ENCODE measurements at places on chromosomes 12 and 14. TPM values are rescaled to one million over a fixed set of nuclear protein-coding genes. Genes with fewer than 3 reads are reported as not detected.
A peak's percentile ranks its signal among the peaks of the same experiment; 100 is the strongest.

GRCh38 chr12:3203713-3204112 is 126.5 kb downstream of the TSPAN9 start:
- DNase-seq = no peak

The GSC gene
- total RNA-seq = not detected

The BAZ1A gene
- total RNA-seq = 33.3 TPM

- DNase-seq = no peak
These were observed 24.9 kb downstream of the CRACR2A start for GRCh38 chr12:3727877-3728632.

The TPPP2 gene
- not detected for total RNA-seq

GRCh38 chr12:112362310-112362709 is 19.9 kb downstream of the HECTD4 start:
- no peak for DNase-seq

The STXBP6 gene
- total RNA-seq = 34.3 TPM

DNA sequence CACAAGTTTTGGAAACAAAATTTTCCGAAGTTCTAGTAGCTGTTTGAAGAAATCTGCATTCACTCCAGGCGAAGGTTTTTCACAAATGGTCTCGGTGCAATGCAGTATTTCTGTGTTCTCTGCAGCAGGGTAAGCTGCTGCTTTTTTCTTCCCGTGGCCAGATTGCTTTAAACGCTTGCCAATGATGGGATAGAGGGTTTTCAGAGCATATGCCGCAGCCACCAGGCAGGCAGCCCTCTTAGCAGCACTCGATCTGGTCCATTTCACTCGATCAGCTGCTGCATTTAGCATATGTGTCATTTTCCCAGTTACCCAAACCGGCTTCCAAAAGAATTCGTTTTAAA is 315 bp downstream of the ABCD2 start:
- no peak for DNase-seq

DNA sequence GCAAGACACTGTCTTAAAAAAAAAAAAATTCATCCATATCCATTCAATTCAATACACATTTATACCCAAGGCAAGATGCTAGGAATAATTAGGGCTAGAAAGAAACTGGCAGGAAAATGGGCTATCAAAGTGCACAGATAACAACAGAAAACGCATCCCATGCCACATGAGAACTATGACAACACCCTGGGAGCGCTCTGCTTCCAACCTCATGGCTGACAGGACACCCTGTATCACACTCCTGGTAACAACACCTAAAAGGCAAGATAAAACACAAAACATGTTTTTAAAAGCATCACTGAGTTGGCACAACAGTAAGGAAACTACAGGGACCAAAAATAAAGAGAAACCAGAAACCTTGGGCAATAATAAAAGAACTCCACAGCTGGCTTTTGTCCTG is 54.9 kb downstream of the ZFYVE21 start:
- DNase-seq = no peak

DNA sequence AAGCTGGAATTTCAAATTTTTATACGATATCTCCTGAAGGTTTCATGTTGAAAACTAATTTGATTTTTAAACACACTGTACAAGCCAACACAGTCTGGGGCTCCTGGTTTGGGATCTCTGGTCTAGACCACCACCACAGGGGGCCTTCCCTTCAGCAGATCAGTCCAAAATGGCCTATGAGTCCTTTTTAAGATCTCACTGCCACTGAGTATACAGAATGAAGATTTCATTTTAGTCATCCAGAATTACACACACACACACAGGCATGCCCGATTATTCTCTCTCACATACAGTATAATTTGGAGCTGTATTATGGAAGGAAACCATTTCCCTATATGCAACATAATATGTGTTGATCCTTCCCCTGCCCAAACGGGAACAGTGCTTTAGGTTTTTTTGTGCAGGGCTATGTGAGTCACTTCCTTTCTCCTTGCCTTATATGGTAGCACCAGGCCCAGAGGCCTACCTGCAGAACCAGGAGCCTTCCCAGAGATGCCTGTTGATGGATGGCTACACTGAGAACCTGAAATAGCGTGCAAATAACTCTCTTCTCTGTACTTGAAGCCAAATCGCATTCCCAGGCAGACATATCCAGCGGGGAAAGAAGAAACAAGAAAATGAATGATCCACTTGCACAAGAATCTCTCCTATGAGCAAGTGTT is 28.1 kb upstream of the WNK1 start:
- DNase-seq = no peak

GRCh38 chr14:104897330-104898194 is 27.1 kb upstream of the PLD4 start:
- no peak for DNase-seq

- peak; percentile 54 for DNase-seq
These were observed 319.4 kb downstream of the KCNC2 start for GRCh38 chr12:74890237-74890599.

- DNase-seq = no peak
These were observed 160.5 kb downstream of the KITLG start for GRCh38 chr12:88419794-88420193.

DNA sequence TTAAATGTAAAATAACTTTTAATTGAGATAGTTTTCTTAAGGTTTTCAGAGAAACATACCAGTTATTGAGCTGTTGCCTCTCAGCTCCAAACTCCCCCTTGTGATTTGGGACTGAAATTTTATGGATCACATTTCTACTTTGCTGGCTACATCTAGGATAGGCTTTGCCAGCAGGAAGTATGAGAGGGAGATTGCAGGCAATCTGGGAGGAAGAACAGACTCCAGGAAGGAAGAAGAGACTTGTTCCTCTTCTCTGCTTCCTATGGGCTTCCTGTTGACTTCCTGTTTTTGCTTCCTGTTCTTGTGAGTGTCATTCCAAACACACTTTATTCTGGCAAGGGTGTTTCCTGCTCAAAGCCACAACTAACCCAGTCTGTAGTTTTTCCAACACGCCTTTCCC is 312.9 kb downstream of the ITPR2 start:
- no peak for DNase-seq

The CCDC175 gene
- not detected for total RNA-seq

DNA sequence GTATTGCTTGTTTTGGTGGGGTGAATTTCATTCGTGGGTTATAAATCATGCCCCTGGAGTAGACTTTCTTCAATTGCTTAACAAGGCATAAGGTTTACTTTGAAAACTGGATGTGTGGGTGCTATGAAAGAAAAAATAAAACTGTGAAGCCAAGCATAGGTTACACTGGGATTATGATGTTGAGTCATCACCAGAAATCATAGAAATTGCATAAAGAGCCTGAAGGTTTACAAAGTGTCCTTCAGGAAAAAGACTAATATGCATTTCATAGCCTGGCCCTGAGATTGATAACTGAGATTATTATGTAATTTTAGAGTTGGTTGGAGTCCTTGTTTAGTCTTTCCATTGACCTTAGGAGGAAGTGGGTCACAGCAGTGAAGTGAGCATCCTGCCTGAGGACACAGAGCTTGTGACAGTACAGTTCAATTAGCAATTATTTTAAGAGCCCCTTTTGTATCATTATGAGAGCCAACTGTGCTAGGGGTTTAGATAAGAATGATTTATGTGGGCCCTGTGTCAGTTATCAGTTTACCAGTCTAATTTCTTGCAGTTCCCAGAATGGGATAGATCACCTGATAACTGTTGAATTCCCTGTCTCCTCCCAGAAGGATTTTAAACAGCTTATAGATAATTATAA is 13.6 kb downstream of the LRRK2 start:
- DNase-seq = peak; percentile 77

- DNase-seq = peak; percentile 57
These were observed 438.4 kb upstream of the OR4E1 start for GRCh38 chr14:22112004-22112403.

DNA sequence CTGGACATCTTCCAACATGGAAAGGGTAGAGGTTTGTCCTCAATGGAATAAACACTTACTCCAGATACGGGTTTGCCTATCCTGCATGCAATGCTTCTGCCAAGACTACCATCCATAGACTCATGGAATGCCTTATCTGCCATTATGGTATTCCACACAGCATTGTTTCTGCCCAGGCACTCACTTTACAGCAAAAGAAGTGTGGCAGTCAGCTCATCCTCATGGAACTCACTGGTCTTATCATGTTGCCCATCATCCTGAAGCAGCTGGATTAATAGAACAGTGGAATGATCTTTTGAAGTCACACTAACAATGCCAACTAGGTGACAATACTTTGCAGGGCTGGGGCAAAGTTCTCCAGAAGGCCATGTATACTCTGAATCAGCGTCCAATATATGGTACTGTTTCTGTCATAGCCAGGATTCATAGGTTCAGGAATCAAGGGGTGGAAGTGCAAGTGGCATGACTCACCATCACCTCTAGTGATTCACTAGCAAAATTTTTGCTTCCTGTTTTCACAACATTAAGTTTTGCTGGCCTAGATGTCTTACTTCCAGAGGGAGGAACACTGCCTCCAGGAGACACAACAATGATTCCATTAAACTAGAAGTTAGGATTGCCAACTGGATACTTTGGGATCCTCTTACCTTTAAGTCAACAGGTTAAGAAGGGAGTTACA is 140.4 kb downstream of the SLC35F4 start:
- DNase-seq = no peak

GRCh38 chr12:1470051-1470450 is 124.3 kb downstream of the FBXL14 start:
- no peak for DNase-seq

The CISTR gene
- total RNA-seq = not detected

DNA sequence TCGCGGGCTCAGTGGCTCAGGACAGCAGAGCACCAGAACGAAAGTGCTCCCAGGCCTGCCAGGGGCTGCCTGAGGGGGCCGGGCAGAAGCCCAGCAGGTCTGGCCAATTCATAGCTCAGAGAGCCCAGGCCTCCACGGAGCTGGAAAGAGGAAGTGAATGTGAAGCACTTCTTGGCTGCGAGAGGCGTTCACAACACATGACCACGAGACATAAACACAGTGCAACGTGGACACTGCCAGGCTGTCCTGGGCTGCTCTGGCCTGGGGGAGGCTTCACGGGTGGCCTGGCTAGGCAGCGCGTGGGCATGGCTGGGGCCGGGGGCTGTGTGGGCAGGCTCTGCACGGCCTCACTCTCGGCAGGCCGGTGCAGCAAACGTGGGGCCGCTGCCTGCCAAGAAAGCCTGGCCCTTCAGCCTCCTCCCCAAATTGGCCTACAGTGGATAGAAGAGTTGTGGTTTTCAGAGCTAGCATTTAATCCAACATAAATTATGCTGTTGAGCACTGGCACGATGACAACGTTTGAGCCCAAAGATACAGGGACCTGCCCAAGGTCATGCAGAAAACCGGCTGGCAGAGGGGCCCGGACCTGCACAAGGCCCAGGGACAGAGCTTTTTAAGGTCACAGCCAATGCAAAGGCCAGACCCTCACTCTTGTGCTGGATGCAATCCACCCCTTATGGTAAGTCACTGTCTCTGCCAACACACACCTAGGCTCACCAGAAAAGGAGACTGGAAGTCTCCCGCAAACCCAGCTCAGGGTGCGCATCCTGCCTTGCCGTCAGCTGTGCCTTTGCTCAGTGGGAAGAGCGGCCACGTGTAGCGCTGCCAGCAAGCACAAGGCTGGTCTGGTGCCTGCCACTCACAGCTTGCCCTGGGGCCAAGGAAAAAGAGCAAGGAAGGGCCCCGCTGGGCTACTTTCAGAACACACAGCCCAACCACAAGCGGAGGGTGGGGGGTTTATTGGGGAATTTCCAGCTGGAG is 8.6 kb downstream of the SLC25A29 start:
- DNase-seq = peak; percentile 61

The FAM186B gene
- 0.95 TPM for total RNA-seq

GRCh38 chr12:123271001-123271668 is 521 bp downstream of the CDK2AP1 start:
- peak; percentile 58 for DNase-seq

GRCh38 chr12:83057436-83057835 is 370.7 kb downstream of the TMTC2 start:
- no peak for DNase-seq

GRCh38 chr12:70049596-70050360 is 193.5 kb upstream of the CNOT2 start:
- DNase-seq = no peak

- DNase-seq = no peak
These were observed 20.7 kb downstream of the PHLDA1 start for GRCh38 chr12:76010732-76011458.

- DNase-seq = no peak
These were observed 226.7 kb downstream of the GXYLT1 start for GRCh38 chr12:41917938-41918341.

DNA sequence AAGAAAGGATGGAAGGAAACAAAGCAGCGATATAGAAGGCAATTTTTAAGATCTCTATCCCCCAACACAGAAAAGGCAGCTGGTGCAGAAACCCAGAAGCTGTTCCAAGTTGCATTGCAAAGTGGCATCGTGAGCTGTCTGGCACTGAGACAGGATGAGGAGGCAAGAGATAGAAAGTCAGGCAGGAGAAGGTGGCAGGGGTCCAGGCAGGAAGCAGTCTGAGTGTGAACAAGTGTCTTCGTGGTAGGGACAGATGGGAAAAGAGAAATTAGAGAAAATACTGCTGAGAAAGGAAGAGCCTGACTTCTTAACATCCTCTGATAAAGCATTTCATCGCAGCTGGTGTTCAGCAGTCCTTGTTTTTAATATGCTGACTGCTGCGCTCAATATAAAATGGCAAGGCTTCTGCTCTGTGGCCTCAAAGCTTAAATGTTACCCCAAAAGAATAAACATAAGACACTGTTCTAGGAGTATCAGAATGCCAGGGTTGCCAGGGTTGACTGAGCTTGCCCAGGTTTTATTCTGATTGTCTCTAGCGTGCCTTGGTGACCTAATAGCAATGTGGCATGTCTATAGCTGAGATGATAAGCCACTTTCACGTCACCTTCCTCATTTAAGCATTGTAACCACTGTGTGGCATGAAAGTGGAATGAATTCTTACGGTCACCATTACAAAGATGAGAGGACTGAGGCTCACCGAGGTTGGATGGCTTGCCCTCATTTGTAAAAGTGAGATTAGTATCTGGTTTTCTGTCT is 397.6 kb downstream of the NUAK1 start:
- DNase-seq = no peak

The LRP1 gene
- 4.2 TPM for total RNA-seq

GRCh38 chr12:57233357-57234232 is 4.1 kb downstream of the SHMT2 start:
- DNase-seq = no peak

- no peak for DNase-seq
These were observed at the start of gene ACRBP for GRCh38 chr12:6647083-6647604. TSS of gene ACRBP (minus strand) at chr12:6647432. CDS start at chr12:6647366, 66 bp downstream.

DNA sequence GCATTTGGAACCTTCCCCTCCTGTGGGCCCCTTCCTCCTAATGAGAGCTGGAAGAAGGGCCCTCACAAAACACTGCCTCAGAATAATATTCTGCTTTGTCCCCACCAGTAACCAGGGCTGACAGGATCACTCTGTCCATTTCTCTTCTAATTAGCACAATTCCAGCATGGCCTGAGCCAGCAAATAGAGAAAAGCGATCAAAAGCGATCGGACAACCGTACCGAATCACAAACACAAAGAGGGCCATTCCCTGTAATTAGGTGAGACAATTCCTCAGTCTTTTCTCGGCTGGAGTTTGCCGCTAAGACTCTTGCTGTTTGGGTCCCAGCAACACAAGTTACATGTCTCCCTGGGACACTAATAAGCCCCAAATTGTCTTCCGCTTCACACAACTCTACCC is 35.6 kb upstream of the VSX2 start:
- DNase-seq = no peak

The HOXC12 gene
- not detected for total RNA-seq
